Effector memory CD4-positive, alpha-beta T cell (primary cell): ENCODE measurements at places on chromosomes 11 and 22.

GRCh38 chr11:102497061-102497460, 33.5 kb downstream of the MMP7 start:
- DNase-seq: no peak

DNA sequence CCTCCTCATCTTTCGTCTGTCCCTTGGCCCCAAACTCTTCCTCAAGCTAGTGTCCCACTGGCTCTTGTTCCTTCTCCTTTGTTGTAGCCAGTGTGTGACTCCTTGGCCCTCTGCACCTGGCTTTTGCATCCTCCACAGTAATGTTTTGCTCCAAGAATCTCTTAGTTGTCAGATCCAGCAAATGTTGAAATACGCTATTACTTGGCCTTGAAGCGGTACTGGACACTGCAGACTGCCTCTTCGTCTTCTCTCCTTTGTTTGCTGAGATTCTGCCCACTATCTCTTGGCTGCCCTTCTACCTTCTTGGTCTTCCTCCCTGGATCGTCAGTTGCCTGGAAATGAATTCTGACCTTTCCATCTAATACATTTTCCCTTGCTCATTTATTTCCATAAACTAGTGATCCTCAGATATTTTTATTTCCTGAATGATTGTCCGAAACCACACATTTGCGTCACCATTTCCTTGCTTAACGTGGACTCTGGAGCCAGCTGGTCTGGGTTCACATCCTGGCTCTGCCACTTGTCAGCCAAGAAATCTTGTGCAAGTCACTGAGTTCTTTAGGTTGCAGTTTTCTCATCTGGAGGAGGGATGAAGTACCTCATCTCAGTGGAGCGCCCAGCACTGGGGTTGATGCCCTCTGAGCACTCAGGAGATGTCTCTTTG, 113.6 kb downstream of the LDLRAD3 start:
- DNase-seq: no peak

DNA sequence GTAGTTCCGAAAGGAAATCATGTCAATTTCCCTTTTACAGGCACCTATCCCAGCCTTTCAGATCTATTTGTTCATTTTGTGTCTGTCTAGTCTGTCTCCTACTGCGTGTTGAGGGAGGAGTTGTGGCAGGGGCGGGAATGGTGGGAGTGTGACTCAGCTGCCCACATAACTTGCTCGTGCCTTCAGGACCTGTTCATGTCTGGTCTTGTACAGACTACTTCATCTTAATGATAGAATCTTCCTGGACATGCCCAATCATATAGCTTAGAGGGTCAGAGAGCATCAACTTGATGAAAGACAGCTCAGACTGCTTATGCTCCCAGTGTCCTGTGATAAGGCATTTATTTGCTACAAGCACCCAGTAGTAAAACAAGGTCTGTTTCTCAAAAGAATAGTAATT, 61.0 kb upstream of the BIRC3 start:
- no peak for DNase-seq

DNA sequence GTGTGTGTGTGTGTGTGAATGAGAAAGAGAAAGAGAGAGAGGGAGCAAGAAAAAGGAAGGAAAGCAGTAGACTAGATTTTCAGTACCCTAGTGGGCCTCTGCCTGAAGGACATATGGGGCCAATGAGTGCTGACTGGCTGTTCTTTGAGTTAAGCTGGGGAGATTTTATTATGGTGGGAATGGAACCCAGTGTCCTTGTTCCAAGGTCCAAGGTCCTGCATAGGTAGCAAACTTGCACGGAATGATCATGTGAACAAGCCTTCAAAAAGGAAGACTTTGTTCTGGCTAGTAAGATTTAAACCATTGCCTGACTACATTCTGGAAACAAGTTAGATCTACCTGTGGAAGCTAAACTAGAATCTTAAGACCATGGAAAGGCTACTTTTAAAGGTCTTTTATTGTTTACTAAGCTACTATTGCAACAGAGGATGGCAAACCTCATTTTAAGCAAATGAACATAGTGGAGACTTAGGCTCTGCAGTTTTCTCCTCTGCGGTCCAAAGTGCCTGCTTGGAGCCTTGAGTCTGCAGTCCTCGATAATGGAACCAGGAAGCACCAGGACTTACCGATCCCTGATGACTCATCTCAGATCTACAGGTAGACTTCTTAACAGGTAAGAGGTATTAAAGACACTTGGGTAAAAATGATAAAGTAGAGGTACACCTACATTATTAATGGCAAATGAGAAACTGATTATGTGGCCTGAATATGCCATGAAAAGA, 10.2 kb upstream of the GRAMD1B start:
- DNase-seq: no peak

- DNase-seq: no peak
Observed at GRCh38 chr11:130150790-130151189, 8.8 kb upstream of the ST14 start.

DNA sequence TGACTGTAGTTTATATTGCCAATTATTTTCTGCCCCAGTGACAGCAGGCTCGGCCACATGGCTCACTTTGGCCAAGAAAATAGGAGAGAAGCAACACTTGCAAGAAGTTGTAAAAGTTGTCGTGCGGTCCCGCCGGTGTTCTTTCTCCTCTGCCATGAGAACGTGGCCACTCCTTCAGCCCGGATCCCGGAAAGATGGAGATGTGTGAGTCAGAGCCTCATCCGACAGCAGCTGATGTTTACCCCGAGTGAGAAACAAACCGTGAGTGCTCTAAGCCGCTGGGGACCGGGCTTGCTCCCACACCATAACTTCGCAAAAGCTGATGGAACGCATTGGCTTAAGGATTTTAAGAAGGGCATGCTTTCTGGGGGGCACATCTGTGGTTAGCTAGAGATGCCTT, 157.0 kb downstream of the CACNA1I start:
- DNase-seq: no peak

GRCh38 chr22:36765943-36766450, 9.9 kb downstream of the IFT27 start:
- DNase-seq: no peak

- DNase-seq: no peak
Observed at GRCh38 chr22:47337161-47337621, 574.7 kb downstream of the TBC1D22A start.

DNA sequence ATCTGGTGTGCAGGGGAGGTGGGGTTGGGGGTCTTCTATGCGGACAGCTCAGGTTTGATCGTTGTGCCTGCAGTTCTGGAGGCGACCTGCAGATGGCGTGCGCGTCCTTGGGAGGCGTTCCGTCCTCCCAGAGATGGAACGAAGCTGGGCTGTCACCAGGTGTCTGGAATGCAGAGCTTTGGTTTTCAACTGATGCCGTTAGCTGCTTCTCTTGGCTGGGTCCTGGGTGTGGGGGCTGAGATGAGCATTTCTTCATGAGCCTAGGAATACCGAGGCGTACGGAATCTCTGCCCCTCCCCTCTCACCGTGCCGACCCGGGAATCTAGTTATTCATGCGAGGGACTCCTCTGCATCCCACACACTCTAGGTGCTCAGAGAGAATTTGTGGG, 98.6 kb downstream of the CEP164 start:
- DNase-seq: peak; percentile 31

DNA sequence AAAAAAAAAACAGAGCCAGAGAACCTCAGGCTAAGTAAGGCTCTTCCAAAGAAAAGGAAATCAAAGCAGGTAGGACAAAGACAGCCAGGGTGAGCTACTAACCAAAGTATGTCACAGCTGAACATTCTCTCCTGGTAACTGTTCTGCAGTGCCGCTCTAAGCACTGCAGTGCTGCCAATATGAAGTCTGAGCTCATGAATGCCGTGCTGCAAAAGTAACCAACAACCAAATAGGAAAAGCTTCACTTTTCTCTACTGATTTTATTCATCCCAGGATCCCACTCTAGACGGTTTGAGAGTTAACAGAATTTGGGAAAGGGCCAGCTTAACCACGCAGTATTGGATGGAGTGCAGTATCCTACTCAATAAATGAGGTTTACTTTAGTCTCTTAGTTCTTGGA, 3.5 kb downstream of the SIK3 start:
- no peak for DNase-seq
